ELR (cell line): ENCODE measurements at places on chromosomes 16 and 17.
A peak's percentile ranks its signal among the peaks of the same experiment; 100 is the strongest.

DNA sequence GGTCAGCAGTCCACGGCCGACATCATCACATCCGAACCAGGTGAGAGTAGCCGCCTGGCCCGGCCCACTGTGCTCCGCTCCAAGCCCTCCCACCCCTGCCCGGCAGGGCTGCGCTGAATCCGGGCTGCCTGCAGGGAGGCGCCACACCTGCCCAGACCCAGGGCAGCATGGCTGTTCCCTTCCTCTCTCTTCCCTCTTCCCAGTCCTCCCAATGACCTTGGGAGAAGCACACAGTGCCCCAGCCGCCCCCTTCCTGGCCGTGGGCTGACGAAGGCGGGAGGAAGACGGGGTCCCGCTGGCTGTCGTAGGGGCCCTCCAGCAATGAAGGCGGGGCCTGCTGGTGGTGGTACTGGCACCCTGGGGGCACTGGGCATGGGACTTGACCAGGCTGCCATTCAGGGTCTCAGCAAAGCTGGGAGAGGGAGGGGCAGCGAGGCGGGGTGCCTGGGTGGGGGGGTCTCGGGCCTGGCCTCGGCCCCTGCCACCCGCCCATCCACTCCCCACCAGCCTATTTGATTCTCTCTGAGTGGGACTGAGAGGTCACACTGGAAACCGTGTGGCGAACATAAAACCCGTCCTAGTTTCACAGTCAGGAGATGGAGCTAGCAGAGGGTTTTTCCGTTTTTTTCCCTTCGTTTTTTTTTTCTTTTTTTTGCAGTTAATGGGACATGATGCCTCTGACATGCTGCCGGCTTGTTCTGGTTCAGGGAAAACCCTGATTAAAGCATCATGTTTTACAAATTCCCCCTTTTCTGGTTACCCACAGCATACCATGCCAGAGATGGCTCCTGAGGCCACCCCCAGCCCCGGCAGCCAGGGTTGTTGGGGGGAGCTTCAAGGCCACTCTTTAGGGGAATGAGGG lies 50.6 kb downstream of the BAHCC1 start:
- no peak for DNase-seq

DNA sequence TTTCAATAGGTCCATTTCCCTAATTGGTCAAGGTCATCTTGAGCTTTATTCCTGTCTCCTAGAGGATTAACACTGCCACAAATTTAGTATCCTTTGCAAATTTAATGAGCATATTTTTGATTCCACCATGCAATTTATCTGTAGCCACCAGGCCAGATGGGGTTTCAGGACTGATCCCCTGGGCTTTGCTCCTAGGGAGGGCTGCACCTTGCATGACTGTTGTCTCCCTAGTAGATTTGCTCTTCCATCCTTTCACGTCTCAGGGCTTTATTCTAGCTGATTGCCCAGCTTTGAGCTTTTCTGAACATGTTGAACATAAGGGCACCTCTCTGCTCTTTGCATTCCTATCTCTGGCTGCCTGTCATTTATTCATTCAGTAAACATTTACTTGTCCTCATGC lies 7.7 kb upstream of the KCNH6 start:
- DNase-seq, result no peak

GRCh38 chr16:66605979-66606751 lies 1.7 kb downstream of the CMTM3 start:
- peak; percentile 22 for DNase-seq

DNA sequence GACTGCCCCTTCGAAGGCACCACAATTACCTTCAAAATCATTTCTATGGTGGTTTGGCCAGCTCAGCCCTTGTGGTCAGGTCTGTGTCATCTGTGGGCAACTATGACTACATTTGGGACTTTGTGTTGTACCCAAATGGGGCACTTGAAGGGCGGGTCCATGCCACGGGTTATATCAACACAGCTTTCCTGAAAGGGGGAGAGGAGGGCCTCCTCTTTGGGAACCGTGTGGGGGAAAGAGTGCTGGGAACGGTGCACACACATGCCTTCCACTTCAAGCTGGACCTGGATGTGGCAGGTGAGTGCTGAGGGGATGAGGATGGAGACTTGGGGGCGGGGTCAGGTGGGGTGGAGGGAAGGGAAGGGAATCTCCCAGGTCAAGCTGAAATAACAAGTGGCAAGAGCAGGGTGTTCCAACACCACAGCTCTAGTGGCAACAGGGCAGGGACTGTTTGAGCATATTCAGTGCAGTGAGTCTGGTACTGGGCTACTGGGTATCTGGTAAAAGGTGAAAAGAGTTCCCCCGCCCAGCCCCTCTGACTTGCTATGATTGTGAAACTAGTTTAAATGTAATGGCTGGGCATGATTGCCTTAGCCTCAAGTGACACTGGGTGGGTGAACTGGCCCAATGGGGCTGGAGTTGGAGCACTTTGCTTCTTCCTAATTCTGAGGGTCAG lies 1.7 kb downstream of the AOC2 start:
- peak; percentile 24 for DNase-seq

DNA sequence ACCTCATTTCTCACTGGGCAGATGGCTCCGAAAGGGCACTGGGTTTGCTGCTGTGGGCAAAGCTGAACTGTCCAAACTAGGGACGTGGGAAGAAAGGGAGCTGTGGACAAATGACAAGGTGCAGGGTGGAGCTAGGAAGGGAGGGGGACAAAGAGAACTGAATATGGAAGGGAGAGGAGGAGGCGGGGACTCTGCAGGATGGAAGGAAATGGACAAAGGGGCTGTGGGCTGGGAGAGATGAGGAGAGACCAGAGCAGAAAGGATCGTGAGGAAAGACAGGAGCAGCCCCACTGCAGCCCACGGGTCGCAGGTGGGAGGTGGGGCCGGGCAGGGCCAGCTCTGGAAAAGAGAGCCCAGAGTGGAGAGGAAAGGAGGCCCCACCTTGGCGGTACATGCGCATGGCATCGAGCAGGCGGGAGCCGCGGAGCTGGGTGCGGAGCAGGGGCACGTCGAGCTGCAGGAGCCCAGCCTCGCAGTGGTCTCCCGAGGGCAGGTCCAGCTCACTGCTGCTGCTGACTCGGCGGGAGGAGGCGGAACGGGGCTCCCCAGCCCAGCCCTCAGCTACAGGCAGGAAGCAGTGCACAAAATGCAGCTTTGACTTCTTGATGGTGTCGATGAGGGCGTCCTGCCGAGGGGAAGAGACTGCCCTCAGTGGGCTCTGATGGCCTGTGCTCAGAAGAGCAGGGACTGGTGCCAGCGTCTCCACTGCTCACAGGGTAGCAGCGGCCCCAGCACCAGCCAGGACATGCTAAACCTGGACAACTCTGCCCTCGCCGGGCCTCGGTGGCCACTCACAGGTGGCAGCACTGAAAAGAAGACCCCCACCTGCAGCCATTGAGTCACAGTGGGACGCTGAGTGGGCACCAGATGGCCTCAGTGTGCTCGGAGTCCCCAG lies 66.8 kb downstream of the PIPOX start:
- no peak for DNase-seq

GRCh38 chr16:28936784-28937155 lies 5.0 kb downstream of the CD19 start:
- DNase-seq, result no peak

DNA sequence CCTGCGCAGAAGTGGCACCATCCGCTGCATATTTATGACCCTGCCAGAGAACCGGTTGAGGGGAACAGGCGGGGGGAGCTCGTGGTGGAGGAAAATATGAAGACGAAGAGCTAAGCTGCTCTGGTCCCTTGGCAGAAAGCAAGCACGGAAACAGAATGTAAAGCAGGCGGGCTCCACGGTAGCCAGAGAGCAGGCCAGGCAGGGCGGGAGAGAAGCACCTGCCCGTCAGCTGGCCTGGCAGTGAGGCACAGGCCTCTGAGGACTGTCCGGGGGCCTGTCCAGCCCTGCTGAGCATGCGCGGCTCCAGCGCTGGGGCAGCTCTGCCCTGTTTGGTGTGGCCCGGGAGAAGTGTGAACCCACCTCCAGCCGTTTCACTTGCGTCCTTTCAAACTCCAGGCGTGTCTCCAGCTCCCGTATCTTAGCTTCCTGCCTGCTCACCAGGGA lies 46.7 kb downstream of the PIPOX start:
- DNase-seq, result no peak

DNA sequence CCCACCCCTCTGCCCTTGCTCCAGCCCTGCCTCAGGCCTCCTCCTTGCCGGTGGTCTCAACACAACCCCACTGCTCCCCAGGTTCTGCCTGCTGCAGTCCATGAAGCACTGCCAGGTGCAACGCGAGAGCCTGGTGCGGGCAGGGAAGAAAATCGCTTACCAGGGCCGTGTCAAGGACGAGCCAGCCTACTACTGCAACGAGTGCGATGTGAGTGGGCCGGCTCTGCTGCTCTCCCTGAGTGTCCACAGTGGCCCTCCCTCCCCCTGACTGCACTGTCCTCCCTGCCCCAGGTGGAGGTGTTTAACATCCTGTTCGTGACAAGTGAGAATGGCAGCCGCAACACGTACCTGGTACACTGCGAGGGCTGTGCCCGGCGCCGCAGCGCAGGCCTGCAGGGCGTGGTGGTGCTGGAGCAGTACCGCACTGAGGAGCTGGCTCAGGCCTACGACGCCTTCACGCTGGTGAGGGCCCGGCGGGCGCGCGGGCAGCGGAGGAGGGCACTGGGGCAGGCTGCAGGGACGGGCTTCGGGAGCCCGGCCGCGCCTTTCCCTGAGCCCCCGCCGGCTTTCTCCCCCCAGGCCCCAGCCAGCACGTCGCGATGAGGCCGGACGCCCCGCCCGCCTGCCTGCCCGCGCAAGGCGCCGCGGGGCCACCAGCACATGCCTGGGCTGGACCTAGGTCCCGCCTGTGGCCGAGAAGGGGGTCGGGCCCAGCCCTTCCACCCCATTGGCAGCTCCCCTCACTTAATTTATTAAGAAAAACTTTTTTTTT lies 1.8 kb upstream of the TMEM88 start:
- no peak for DNase-seq

GRCh38 chr16:75265911-75266701 lies 14.7 kb upstream of the BCAR1 start:
- DNase-seq, result peak; percentile 87

DNA sequence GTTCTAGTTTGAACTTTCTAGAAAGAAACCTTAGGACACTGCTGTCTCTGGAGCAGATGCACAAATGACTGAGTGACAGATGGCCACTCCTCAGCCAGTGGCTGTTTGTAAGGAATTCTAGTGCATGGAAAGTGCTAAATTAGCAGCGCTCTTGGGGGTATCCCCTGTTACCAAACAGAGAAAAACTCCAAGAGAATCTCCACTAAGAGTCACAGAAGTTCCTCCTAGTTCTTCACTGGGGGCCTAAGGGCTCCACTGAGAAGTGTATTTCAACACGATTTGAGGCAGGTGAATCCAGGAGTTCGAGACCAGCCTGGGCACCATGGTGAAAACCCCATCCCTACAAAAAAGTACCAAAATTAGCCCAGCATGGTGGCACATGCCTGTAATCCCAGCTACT lies 18.1 kb upstream of the IRF8 start:
- no peak for DNase-seq

GRCh38 chr17:74682471-74683190 lies 30.1 kb downstream of the CD300LF start:
- no peak for DNase-seq

- DNase-seq, result no peak
These were observed 280.8 kb downstream of the CDH11 start for GRCh38 chr16:64841071-64841470.

GRCh38 chr17:1713878-1714426 lies 3.8 kb upstream of the TLCD2 start:
- DNase-seq, result peak; percentile 71
